Astrocyte of the cerebellum (primary cell): ENCODE measurements at places on chromosomes 7 and 10.

GRCh38 chr10:88651101-88651551, 13.1 kb upstream of the LIPF start:
- DNase-seq: peak; percentile 83

DNA sequence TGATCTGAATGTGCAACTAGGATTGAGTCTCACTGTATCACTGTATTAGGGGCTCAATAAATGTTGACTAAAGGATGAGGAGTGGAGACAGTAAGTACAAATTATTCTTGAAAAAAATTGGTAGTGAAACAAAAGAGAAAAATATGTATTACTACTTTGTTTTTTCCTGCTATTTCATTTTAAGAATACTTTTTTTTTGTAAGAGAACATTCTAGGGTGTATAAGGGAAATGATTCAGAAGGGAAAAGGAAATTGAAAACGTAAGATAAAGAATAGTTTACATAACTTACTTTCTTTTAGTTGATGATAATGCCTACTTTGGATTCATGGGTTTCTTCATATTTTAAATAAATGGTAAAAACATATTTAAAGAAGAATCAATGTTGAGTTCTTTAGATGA, 9.6 kb downstream of the CAPZA2 start:
- DNase-seq: no peak

- no peak for DNase-seq
Measured at GRCh38 chr7:128398016-128398840, 11.6 kb downstream of the IMPDH1 start.

DNA sequence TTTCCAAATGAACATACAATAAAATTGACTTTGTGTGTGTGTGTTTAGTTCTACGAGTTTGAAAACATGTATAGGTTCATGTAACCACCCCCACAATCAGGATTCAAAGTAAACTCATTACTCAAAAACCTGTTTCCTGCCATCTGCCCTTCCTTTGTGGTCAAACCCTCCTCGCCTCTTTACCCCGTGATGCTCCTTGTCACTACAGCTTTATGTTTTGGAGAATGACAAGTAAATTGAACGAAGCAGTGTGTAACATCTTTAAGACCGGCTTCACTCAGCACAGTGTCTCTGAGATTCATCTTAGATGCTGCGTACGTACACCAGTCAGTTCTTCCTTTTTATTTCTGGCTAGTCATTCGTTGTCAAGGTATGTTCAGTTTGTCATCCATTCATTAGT, 54.6 kb upstream of the MKI67 start:
- no peak for DNase-seq

DNA sequence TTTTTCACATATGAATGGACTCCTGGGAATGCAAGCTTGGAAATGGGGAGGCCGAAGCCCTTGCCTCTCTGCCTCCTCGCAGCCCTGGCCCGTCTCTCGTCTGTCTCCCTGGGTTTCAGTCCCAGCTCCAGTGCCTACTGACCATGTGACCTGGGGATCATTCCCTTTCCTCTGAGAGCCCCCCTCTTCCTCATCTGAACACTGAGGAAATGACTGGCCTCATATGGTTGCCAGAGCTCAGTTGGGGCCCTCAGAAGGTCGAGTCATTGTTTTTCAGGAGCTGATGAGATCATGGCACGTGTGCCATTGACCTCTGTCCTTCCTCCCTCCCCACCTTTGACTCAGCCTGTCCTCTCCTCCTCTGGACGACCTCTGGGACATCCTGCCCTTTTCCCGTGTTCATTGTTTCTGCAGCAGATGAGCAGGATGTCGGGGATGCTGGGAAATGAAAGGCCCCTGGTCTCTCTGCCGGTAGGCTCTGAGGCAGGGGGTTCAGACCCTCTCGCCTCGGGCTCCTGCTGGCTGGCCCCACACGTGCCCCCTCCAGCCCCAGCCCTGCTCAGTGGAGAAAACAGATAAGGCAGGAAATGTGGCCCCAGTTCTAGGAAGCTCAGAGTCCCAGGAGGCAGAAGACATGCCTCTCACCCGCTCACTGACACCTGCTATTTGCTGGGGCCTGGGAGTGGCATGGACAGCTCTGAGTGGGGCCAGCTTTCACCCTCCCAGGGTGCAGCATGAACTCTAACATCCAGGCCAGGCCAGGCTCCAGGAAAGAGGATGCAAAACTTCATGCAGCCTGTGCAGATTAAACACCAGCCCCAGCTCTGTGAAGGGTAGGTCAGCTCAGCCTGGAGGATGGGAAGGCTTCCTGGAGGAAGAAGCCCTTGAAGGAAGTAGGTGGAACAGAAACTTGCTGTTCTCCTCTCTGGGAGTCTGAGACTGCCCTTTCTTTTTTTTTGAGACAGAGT, 8.3 kb upstream of the PPP1R35 start:
- no peak for DNase-seq

DNA sequence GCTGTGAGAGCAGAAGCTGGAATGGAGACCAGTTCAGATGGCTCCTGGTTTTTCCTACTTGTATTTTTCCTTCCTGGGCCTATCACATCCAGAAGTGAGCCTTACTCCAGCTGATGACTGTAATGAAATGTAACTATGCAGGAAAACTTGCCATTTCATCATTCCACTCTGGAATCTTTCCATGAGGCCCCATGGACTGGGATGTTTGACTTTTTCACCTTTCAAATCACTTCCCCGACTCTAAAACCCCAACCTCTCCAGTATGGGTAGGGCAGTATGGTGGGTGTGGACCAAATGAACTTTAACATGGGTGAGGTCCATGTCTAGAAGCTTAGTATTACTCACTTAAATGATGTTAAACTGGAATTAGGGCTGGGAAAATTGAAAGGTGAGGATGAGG, 40.3 kb upstream of the DLD start:
- DNase-seq: no peak

DNA sequence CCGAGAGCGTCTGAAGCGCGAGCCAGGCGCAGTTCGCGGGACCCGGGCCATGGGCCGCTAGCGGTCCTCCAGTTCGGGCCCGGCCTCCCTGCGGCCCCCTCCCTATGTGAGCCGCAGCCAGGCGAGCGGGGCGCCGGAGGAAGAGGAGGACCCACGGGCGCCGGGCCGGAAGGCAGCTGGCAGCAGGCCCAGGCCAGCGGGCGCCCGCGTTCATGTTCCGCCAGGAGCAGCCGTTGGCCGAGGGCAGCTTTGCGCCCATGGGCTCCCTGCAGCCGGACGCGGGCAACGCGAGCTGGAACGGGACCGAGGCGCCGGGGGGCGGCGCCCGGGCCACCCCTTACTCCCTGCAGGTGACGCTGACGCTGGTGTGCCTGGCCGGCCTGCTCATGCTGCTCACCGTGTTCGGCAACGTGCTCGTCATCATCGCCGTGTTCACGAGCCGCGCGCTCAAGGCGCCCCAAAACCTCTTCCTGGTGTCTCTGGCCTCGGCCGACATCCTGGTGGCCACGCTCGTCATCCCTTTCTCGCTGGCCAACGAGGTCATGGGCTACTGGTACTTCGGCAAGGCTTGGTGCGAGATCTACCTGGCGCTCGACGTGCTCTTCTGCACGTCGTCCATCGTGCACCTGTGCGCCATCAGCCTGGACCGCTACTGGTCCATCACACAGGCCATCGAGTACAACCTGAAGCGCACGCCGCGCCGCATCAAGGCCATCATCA, 1.1 kb downstream of the ADRA2A start:
- DNase-seq: no peak

DNA sequence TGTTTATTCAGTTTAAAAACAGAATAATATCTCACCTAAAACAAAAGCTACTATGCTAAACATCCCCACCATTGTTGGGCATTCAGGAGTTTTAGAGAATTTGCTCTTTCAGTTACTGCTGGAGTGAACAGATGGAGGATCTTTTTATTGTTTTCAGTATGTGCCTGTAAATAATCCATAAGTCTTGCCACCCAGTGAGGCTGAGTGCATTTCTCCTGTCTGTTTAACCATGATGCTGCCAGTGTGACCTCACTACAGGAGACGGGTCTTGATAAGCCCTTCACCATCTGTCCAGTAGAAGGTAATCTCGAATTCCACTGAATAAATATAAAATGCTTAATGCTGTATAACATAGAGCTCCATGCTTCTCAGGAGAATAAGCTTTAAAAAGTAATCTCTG, 430.9 kb downstream of the POM121L12 start:
- DNase-seq: no peak

GRCh38 chr7:61111-61510, 131.3 kb upstream of the FAM20C start:
- no peak for DNase-seq

- no peak for DNase-seq
Measured at GRCh38 chr7:101823596-101823995, 6.2 kb downstream of the CUX1 start.

DNA sequence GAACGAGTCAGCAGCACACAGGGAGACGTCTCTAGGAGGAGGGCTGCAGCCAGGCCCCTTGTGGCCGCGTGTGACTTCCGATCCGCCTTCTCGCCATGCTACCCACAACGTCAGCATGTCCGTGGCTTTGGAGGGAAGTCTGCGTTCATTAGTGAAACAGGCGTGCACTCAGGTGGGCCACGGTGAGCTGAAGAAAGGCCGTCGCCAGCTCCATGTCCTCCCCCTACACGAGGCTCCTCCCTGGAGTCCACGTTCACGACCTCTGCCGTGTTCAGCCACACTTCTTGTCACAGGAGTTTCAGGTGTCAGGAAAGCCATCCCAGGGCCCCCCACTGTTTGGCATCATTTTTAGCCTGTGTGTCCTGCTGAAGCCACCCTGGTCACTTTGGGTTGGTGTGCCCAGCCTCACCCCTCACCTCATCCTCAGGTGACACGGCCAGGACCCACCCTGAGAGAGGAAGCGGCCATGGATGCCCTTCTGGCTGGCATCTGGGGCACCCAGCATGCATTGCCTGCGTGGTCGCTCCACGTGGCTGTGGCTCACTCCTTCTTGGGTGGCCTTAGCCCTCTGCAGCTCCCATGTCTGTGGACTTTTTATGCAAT, 310.6 kb upstream of the SHH start:
- no peak for DNase-seq

DNA sequence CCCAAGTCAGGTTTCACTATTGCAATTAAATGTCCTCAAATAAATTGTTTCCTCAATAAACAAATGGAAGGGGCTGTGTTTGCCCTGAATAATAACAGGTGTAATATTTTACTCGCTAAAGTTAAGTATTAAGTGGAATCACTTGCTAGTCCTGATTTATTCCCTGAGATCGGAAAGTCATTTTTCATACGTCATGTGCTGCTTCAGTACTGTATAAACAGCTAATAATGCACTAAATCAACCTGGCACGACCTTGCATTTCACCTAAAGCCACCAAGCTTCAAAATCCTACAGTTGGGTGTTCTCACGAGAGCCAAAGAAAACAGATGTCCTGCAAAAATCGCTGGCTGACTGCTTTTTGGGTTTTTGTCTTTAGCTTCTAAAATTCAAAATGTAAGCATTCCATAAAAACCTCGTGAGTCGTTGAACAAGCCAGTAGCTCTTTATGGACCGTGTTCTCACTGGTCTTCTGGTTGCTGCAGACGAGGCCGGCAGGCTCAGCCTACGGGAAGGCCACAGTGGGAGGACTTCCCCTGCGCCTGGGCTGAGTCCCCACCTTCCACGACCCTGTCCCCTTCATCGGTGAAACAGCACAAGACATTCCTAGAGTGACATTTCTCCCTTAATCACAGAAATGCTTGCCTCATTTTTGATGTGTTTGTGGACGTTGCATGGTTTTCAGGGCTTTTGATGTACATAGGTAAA, 17.9 kb upstream of the MNX1 start:
- no peak for DNase-seq
